Right cardiac atrium (tissue), 5 donors: ENCODE measurements at places on chromosomes 7 and 10.

- peak; percentile 67 for DNase-seq
Measured at GRCh38 chr7:74401137-74401859, 52.4 kb upstream of the GTF2IRD1 start.

- DNase-seq: no peak
Measured at GRCh38 chr7:147859033-147859432, 731.5 kb upstream of the C7orf33 start.

DNA sequence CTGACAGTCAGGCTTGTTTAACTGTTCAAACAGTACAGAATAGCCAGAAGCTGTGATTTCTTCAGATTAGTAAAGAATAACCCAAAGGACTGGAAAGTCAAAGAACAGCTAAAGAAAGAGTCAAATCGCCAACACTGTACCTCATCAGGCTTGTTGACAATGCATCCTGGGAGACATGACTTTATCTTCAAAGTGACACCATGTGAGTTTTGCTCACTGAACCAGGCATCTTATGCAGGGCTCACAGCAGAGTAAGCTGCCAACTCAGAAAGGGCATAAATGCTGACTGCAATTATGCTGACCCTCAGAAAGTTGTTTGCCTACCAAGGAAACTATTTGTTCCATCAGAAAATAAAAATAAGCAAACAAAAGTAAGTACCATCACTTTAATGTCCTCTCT lies 96.4 kb downstream of the MAGI2 start:
- no peak for DNase-seq

DNA sequence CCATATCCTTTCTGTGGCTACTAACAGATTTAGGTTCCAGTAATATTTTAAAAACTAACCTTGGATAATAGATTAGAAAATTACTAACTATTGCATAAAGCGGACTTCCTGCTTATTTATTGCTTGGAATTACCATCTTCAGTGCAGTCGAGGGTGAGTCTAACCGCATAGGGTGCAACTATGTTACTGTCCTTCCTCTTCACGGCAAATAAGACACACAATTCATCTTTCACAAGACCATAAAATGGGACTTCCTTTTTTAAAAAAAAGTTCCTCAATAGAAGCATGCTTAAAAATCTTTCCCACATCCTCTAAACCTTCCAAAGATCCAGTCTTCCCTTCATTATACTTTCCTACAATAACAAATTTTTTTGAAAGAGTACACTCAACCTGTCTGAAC lies 2.1 kb downstream of the SLC25A40 start:
- DNase-seq: no peak

DNA sequence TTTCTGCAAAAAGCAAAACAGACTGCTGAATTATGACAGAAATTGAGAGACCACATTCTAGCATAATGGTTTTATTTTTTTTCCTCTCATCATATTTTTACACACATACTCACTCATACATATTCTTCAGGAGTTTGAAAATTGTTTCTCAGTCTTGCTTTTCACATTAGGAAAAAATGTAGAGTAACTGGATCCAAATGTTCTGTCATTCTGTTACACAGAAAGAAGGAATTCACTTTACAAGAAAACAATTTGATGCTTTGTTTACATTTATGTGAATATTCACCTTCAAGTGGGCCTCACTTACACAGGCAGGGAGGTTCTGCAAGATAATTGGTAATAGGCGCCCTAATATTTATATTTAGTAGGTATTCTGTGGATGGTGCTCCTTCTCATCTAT lies 82.0 kb downstream of the ARL4A start:
- DNase-seq: no peak

- no peak for DNase-seq
Measured at GRCh38 chr10:13016426-13016825, 14.9 kb upstream of the CCDC3 start.

DNA sequence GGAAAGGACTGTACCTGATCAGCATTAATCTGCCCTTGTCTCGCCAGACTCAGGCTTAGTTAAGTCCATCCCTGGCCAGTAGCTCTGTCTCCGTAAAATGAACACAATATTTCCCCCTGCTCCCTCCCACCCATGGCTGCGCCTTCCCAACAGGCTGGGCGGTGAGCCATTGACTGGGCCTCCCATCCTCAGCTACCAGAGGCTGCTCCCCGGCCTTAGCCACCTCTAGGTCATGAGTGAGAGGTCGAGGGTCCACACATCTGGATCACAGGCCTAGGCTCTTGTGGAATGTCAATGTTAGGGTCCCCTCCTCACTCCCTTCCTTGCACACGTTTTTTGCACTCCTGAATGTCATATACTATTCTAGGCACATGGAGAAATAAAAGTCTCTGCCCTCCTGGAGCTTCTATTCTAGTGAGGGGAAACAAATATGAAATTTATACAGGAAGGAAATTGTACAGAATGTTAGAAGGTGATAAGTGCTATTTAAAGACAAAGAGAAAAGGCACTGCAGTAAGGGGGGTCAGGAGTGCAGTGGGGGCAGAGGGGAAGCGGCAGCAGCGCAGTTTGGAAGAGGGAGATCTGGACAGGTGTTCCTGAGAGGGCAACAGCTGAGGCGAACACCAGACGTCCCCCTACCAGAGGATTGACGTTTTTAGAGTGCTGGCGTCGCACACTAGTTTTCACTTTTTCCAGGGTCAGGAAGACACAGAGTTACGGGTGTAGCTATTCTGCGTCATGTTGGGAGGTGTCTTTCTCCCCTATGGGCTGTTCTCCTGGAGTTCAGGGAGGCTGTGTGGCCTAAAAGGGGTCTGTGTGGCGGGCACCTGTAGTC lies 17.2 kb upstream of the EIF5AL1 start:
- no peak for DNase-seq

DNA sequence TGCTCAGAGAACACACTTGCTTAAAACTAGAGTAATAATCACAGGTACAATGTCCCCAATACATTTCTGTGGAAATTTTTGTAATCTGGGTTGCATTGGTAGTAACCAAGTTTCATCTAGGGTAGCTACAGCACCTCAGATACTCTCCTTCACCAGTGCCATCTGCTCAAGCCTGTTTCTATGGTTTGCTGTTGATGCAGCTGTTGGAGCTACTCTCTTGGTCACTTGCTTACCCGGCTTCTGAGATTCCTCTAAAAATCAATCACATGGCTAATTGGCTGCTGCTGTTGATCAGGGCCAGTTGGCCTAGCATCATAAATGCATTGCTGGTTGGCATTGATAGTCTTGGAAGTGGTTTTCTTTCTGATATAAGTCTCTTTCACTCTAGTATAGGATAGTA lies 220.8 kb downstream of the BICC1 start:
- no peak for DNase-seq

DNA sequence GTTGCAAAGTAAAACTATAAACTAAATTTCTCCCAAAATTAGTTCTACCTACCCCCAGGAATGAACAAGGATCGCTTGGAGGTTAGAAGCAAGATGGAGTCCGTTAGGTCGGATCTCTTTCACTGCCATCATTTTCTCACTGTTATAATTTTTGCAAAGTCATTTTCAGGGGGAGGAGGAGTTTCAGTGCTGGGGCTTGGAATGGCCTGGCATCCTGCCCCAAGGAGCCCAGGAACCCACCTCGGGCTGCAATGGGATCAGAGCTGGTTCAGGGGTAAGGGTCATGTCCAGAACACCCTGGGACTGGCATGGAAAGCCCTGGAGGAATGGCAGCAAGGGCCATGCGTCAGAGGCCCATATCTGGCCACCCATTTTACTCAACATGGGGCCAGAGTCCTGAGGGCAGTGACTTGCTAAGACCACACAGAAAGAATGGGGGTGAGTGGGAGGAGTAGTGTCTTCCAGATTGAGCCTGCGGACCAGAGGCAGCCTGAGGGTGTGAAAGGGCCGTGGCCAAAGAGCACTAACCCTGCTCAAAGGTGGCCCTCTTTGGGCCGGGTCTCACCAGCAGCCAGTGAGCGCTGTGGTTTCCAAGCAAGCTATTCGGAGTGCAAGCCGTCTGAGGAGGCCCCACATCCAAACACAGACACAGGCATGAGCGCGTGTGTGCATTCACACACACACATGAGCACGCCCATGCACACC lies 31.8 kb downstream of the GPRIN2 start:
- DNase-seq: peak; percentile 57

- DNase-seq: peak; percentile 40
Measured at GRCh38 chr7:69516238-69516820, 81.9 kb upstream of the AUTS2 start.

DNA sequence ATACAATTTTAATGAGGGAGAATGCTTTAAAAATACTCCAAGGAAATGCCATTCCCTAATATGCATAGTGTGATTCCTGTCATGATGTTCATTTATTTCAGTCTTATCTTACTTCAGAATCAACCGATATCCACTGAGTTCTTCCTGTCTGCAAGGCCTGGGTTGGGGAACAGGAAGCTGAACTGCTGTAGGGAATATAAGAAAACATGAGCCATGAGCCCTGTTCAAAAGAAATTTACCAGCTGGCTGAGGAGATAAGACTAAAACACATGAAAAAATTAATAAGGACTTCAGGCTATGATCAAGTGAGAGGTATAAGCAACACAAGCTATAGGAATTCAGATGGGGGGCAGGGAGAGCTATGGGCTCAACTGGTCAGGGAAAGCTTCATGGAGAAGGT lies 184.7 kb downstream of the PLPP4 start:
- DNase-seq: no peak

DNA sequence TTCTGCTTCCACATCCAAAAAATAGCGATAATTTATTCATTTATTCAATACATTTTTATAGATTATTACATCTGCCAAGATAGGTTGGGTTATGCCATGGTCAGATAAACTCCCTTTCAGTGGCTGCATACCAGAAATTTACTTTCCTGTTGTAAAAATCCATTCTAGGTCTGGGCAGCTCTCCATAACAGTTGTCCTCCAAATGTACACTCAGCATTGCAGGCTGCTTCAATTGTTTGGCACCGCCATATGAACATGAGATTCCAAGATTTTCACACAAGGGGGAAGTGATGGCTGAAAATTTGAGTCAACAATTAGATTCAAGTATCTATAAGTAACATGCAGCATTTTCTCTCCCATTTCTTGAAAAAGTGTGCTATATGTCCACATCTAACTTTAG lies 568.7 kb downstream of the ETV1 start:
- DNase-seq: no peak

DNA sequence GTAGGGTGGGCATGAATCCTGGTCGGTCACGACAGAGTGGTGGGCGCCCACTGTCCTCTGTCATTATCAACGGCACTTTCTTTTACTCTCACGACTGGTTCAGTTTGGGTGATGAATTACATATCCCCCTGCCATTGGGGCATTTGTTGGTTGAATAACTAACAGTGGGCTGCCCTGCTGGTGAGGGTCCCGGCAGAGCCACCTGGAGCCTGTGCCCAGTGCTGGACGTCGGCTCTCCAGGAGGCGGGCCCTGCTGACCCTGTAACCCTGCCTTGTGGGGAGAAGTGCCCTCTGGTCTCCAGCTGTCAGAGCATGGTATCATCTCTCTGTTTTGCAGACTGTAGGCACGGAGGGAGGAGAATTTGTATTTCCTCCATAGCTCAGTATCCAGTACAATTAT lies 199.1 kb downstream of the GLRX3 start:
- DNase-seq: no peak

DNA sequence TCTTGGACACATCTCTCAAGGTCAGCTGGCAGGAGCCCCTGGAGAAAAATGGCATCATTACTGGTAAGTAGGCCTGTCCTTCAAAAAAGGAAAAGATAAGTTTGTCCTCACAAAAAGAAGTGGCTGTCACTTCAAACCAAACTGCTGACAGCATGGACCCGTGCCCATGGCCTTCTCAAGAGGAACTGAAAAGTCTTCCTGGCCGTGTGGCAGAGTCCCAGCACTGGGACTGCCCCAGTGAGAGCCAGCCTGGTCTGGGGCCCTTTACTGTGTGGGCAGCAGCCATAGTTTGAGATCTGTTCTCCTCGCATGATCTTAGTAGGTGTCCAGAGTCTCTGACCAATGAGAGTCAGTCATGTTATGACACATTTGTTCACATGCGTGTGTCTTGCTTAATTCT lies 614.2 kb upstream of the FOXK1 start:
- DNase-seq: peak; percentile 61

DNA sequence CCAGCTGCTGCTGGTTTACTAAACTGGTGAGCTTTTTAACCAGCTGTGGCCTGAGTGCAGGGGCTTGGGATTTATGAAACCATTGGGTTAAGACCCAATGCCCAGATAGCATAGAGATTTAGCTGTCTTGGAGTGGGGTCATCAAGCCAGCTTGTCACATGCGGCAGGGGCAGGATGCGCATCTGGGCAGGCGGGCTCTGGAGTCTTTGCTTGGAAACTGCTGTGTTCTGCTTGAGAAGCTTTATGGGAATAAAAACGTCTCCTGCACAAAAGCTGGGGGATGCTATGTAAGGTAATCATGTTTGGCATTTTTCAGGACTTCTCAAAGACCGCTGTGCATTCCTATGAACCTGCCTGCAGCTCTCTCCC lies 136.3 kb downstream of the MAPK8 start:
- DNase-seq: no peak

DNA sequence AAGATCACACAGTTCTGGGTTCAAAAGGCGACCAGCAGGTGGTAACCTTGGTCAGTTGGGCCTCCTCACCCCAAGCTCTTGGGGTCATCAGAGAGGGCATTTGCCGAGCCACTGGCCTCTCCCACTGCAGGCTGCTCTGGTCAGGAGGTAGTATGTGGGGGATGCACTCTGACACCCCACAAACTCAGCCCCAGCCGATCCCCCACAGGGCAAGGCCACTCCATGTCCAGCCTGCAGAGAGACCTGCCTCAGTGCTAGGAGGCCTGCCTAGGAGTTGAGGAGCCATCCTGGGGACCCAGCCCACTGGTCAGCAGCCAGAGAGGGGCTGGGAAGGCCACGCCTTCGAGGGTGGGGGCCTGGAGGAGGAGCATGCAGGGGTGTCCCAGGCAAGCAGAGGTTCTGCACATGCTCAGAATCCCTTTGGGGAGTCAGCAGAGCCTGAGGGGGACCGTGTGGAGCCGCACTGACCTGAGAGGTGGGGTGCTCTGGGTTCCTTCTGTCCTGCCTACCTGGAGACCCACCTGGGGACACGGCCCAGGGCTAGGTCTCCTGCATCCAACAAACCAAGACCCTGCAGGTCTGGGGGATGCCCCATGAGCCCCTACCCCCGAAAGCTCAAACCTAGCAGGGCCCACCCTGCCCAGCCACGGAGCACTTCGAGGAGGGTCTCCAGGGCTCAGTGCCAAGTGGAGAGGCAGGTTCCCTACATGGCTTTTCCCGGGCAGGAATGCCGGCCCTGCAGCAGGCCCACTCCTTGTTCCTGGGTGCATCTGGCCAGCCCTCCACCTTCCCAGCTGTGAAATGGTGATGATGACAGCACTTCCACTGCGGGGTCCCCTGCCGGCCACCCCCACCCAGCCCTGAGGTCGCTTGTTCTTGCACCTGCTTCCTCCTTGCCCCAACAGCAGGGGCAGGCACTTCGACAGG lies 58.5 kb downstream of the RASGEF1A start:
- peak; percentile 5 for DNase-seq

- no peak for DNase-seq
Measured at GRCh38 chr7:154892459-154892858, 110.5 kb downstream of the PAXIP1 start.

DNA sequence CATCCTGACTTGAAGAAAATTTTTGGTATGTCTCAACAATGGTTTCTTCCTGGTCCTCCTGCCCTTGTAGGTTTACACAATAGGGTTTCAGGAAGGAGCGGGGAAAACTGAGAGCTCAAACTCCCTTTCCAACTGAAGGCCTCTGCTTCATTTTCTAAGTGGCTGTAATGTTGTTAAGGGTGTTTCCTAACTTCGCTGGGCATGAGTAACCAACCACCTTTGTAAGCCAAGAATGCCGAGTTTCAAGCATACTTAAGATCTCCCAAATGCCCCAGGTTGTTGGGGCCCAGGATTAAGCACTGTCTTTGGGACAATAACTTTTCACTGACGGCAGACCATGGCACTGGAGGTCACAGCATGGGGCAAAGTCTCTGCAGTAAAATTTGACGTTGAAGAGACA lies 33.6 kb upstream of the DRGX start:
- no peak for DNase-seq

- DNase-seq: no peak
Measured at GRCh38 chr10:101655570-101655969, 39.4 kb downstream of the FBXW4 start.
